ENCODE measurements at places on chromosomes 12 and 14.

DNA sequence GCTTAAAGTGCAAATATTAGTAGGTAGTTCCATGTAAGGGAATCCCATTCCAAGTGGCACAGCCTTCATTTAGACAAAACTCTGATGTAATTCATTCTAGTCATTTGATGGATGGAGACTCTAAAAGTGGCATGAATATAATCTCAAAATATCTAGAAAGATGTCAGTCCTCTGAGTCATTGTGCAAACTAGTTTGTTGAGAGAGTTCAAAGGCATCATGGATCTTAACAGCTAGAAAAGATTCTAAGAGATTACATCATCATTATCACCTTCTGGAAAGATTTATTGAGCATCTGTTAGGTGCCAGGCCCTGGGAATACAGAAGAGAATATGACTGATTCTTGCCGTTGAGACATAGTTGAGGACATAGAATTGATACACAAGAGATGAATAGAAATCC lies 30.7 kb downstream of the CRADD start:
- DNase-seq, result no peak

DNA sequence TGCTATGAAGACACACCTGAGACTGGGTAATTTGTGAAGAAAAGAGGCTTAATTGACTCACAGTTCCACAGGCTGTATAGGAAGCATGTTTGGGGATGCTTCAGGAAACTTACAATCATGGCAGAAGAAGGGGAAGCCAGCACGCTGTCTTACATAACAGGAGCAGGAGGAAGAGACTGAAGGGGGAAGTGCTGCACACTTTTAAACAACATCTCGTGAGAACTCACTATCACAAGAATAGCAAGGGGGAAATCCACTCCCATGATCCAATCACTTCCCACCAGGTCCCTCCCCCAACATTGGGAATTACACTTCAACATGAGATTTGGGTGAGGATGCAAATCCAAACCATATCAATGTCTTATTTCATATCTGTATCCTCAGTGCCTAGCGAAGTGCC lies 307.2 kb downstream of the ATP23 start:
- DNase-seq, result no peak

DNA sequence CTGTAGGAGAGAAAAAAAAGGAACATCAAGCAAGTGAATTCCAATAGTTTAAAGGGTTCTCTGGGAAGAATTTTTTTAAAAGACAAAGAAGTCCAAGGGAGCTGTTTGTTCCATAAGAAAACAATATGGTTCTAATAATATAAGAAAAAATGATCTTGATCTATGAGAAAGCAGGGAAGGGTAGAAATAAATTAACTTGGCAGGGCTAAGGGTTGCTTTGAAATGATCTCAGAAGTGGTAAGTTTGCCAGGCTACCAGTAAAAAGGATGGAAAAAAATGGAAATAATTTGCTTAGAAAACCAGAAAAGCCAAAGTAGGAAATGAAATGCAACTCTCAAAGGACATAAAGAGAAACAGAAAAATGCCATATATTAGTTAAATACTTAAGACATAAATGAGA lies 41.7 kb upstream of the EMP1 start:
- no peak for DNase-seq

- DNase-seq, result no peak
Measured at GRCh38 chr12:332581-333205, 56.4 kb downstream of the KDM5A start.

- no peak for DNase-seq
Measured at GRCh38 chr14:79661752-79662151, 549.6 kb downstream of the DIO2 start.

- DNase-seq, result no peak
Measured at GRCh38 chr12:70918321-70918720, 2.2 kb downstream of the PTPRR start.

DNA sequence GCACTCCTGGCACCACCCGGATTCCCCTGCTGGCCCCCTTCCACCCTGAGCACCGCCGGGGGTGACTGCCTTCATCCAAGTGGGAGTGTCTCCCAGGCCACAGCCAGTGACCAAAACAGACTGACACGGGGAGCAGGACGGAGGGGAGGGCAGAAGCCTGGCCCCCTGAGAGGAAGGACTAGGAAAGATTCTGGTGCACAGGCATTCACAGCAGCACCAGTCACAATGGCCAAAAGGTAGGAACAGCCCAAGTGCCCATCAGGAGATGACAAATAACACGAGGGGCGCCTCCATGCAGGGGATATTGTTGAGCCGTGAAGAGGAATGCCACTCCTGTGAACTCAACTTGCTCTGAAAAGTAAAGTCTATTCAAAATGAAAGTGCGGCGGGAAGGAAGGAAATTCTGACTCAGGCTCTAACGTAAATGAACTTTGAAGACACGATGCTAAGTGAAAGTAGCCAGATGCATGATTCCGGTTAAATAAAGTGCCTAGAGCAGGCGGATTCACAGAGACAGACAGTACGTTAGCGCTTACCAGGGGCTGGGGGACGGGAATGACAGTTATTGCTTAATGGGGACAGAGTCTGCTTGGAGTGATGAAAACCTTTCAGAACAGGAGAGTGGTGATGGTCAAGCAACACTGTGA lies 146.1 kb upstream of the NCOR2 start:
- no peak for DNase-seq

DNA sequence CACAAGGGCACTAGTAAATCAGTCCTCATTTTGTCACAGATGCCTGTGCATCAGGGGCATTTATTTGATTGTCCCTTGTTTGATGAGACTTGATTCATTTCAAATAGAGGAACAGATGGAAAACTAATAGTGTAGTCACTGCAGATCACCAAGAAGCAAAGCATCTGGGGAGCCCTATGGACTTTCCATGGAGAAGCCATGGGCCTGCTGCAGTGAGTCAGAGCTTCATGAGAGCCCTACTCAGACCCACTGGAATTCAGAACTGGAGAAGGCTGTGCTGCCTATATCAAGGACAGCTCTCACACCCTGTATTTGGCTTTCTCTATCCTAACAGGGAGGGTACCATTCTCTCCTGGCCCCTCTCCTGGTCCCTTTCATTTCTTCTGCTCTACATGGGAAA lies 126.2 kb downstream of the GRIP1 start:
- no peak for DNase-seq

DNA sequence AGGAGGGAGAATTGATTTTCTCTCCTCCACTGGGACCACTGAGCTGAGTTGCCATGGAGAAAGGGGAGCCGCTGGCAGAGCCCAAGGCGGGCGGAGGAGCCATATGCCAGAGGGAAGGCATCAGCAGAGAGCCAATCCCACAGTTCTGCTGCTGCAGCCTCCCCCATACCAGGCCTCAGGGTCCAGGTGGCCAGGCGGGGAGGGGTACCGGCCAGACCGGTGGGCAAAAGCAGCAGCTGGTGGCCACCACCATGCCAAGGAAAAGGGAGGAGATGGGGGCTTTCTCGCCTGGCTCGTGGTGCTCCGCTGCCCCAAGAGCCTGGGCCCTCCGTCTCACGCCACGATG lies 72.8 kb downstream of the PITPNM2 start:
- DNase-seq, result no peak

- DNase-seq, result no peak
Measured at GRCh38 chr12:15815730-15816129, 26.5 kb upstream of the EPS8 start.

DNA sequence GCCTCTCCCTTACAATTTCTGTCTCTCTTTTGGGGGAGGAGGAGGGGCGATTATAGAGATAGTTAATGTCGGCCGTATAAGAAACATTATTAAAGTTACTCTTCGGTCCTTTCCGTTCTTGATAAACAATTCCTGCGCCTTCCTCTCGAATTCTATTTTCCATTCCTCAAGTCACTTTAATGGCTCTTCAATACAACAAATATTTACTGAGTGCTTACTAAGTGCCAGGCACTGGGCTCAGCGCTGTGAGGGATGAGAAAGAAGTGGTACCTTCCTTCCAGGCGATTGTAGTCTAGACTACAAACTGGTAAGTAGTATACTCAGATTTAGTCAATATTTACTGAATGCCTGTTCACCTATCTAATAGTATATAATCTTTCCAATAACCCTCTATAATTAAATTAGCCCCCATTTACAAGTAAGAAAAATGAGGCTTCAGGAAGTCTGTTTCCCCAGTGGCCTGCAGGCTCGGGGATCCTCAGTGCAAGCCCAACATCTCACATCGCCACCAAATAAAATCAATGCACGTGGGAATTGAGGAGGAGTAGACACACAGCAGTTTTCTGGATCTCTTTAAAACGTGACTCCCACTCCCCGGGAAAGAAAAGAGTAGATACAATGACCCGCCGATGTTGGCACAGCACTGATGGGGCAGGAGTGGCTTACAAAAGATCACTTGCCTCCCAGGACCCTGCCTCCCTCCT lies 589 bp upstream of the ZNF219 start:
- no peak for DNase-seq

DNA sequence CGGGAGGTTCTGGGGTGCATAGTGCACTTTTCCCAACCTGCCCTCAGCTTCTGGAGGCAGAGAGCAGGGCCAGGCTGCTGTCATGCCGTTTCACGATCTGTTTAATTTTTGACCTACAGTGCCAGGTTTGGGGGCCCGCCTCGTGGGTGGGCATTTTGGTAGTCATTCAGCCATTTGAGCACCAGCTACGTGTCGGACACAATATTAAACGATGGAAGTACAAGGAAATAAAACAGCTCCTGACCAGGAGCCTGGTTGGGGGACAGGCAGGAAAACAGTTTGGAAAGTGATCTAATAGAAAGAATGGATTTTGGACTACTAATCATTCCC lies 708 bp downstream of the FNTB start:
- no peak for DNase-seq

- no peak for DNase-seq
Measured at GRCh38 chr12:2648406-2648805, 146.4 kb upstream of the FKBP4 start.

GRCh38 chr12:112870267-112870980 lies 36.3 kb upstream of the OAS1 start:
- no peak for DNase-seq

- DNase-seq, result no peak
Measured at GRCh38 chr12:124650912-124651311, 83.5 kb upstream of the NCOR2 start.

DNA sequence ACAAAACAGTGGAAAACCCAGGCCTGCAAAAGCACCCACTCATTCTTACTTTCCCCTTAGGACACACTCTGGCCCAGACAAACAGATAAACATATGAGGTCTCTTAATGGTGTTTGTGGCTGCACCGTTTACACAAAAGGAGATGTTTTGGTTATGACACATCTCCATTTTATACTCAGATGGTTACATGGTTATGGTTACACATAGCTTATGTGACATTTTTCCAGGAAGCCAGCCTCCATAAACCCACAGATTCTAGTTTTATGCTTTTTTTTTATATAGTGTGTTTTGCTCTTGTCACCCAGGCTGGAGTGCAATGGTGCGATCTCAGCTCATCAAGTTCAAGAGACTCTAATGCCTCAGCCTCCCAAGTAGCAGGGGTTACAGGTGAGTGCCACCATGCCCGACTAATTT lies 3.5 kb upstream of the KLRD1 start:
- DNase-seq, result no peak

- no peak for DNase-seq
Measured at GRCh38 chr12:7571257-7571656, 67.7 kb upstream of the CD163 start.

- no peak for DNase-seq
Measured at GRCh38 chr14:104633276-104634137, 28.9 kb upstream of the TMEM179 start.

GRCh38 chr14:22179190-22179589 lies 409.8 kb downstream of the DAD1 start:
- no peak for DNase-seq

DNA sequence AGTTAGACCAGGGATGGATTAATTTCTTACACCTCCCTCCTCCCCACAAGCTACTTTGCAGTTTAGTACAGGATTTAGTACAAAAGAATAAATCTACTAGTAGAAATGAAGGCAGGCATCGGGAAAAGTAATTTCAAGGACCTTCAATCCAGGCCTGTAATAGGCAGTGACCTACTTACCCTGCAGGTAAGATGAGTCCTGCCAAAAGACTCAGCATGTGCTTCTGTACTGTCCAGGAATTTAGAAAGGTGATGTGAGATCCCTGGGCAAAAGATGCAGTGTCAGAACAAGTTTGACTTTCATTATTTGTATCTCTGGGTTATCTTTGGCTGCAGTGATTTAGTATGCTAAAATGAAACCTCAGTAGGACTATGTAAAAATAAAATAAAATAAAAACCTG lies 403.0 kb downstream of the NOVA1 start:
- DNase-seq, result no peak

DNA sequence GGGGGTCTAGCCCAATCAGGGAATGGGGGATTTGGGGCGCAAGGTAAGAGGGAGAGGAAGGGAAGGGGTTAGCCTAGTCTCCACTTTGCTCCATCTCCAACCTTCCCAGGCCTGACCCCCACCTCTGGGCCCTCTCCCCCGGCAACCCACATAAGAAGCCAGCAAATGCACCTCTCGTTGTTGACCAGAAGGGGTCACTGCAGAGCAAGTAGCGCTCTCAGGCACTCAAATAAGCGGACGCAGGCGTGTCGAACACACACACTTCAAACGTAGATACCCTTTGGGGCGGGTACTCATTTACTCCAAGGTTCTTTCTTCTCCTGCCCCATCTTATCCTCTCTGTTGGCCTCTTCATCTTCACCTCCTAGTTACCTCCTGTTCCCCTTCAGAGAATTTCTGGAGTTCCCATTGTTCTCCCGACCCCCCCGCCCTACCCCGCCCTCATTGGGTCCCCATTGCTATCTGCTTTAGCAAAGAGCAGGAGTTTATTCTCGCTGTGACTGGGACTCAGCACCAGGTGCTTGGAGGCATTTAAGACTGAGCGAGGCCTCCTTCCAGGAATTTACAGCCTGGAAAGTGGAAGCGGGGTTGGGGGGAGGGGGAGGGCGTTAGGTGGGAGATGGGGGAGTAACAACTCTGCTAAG lies 1.5 kb upstream of the SRRM4 start:
- DNase-seq, result peak; percentile 84

- peak; percentile 96 for DNase-seq
Measured at GRCh38 chr12:95072900-95073697, at the start of gene NR2C1. NR2C1 (minus strand) TSS chr12:95073618; CDS start chr12:95067384, 6,234 bp downstream.

DNA sequence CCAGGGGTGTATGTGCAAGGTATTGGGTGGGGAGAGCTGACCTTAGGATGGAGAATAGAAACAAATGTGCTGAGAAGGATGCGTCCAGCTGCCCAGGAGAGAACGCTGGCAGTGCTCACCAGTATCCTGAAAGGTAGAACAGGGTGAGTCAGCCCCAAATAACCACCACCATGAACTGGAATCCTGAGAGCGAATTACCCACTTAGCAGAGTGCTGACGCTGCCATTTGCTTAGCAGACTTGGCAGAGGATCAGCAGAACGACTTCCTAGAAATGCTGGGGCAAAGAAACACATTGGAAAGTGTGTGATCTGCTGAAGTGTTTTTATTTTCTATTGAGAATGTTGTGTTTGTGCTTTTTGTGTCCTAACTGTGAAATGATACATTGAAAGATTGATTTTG lies 213.6 kb downstream of the ADGRD1 start:
- no peak for DNase-seq
